Activated T-helper 9 cell treated with anti-CD3 and anti-CD28 coated beads, Interleukin-2, amount 50 U/mL, for 16 hours (primary cell): ENCODE measurements at places on chromosomes 3 and 15.
A peak's percentile ranks its signal among the peaks of the same experiment; 100 is the strongest.

DNA sequence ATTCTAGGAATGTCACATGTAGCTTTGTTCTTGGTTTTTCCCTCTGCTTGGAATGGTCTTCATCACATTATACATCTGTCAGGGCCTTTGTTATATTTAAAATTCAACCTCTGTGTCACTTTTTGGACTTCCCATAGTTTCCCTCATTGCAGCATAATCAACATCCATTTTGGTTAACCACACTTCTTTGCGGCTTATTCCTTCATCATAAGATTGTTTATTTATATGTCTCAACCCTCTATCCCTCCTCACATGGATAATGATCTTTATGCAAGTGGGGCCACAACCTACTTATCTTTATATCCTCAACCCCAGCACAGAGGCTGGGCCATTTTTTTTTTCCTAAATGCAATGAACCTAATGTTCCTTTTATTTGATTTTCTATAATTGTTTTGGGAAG is 260.0 kb upstream of the THBS1 start:
- no peak for DNase-seq

DNA sequence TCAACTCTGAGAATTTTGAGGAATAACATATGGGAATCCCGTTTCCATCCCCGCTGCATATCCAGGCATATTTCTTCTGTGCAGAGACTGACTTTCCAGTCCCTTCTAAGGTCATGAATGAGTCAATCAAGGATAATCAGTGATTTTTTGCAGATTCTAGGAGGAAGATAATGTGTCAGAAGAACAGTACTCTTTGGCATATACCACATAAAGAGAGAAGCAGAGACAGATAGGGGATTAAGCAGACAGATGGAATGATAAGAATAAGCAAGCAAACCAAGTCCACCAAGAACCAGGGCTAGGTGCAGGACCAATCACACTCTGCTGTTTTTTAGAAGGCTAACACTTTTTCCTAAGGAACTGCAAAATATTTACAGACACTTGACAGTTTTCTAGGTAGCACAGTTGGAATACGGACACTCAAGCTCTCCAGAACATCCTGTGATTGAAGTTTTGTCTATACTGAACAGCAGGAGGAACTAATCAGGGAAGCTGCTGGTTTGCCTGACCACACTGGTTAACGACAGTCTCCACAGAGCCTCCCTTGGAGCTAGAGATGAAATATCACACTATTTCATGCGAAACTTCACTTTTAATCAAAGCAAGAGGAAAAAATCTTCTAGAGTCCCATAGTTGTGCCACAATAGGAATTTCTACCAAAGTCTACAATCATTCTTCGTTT is 450.0 kb upstream of the KCNMB2 start:
- DNase-seq: no peak

GRCh38 chr3:38247366-38248035 is 18.1 kb upstream of the SLC22A13 start:
- DNase-seq: no peak

DNA sequence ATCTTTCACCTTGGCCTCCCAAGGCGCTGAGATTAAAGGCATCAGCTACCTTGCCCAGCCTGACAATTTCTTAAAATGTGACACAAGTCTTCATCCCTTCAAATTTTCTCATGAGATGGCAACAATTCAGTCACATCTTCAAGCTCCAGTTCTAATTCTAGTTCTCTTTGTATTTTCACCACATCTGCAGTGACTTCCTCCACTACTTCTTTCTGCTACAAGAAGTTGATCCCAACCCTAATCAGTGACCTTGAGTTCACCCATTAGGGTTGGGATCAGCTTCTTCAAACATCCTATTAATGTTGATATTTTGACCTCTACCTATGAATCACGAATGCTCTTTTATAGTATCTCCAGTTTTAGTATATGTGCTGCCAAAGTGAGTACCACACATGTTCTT is 59.8 kb downstream of the TRIM71 start:
- DNase-seq: no peak

DNA sequence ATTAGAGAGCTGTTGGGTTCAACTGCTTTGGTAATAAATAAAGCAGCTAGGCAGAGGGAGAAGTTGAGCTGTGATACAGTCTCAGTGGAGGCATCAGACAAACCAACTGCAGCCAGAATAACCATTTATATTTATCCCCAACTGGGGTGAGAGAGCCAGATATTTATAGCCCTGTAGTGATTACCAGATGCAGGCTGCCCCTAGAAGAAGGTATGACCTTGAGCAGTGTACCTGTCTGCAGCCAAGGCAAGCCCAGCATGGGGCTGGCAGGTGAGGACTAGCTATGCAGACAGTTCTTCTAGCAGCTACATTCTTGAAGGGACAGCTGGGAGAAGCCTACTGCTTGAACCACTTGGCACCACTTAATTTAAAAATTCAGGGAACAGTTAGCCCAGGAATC is 144.4 kb upstream of the EPHA3 start:
- no peak for DNase-seq

DNA sequence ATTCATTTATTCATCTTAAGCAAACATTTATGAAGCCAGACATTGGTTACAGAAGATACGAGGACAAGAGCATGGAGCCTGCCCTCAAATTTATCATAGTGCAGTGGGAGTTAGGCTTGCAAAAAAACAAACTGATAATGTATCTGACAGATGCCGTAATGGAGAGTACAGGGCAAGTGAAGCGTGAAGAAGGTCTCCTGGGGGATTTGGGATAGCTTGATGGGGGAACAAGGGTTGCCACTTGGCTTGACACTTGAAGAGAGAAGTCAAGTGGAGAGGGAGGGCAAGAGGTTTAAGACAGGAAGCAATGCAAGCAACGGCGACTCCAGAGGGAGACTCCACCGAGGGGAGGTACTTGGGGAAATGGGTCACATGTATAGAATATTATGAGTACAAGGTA is 129.3 kb downstream of the SSR3 start:
- DNase-seq: no peak

DNA sequence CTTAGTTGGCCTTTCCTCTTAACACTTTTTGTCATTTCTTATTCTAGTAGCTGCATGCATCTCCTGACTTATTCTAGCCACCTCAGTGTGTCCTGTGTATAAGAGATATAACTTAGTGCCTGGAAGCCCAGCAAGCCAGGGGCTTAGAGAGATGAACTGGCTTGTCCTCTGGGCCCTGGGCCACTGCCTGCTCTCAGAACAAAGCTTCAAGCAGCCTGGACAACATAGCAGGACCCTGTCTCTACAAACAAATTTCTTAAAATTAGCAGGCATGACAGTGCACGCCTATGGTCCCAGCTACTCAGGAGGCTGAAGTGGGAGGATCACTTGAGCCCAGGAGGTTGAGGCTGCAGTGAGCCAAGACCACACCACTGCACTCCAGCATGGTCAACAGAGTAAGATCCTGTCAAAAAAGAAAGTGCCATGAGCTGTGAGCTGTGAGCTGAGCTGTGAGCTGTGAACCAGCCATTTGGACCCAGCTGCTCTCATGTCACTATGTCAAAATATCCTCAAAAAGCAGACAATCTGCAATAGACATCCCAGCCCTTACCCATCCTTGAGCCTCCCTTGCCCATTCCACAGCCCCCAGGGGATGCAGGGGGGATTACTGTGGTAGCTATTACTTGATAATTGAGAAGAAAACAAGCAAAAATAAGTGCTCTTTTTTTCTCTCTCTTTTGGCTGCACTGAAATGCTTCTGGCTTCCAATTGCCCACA is 174.5 kb downstream of the OPA1 start:
- DNase-seq: no peak

- no peak for DNase-seq
Measured at GRCh38 chr3:63128380-63128779, 149.7 kb upstream of the SYNPR start.

GRCh38 chr15:60932051-60932915 is 296.8 kb downstream of the RORA start:
- peak; percentile 60 for DNase-seq

GRCh38 chr15:85977586-85977985 is 102.1 kb upstream of the AGBL1 start:
- no peak for DNase-seq
